T-helper 1 cell (primary cell): ENCODE measurements at places on chromosomes 7 and 10.

DNA sequence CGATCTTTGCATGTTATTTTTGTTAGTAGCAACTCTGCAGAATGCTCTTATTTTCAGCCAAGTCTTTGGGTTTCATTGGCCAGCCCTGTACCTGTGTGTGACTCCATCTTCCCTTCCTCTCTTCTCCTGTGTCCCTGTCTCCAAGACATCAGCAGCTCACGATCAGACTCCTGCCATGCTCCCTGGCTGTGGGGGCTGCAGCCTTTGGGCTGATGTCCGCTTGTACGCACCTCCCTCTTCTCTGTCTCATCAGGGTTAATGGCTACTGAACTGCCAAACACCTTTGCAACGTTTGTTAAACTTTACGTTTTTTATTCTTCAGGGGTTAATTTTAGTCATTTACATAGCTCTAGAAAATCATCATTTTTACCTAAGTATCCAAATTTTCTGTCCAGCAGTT is 103.5 kb upstream of the RET start:
- no peak for DNase-seq

DNA sequence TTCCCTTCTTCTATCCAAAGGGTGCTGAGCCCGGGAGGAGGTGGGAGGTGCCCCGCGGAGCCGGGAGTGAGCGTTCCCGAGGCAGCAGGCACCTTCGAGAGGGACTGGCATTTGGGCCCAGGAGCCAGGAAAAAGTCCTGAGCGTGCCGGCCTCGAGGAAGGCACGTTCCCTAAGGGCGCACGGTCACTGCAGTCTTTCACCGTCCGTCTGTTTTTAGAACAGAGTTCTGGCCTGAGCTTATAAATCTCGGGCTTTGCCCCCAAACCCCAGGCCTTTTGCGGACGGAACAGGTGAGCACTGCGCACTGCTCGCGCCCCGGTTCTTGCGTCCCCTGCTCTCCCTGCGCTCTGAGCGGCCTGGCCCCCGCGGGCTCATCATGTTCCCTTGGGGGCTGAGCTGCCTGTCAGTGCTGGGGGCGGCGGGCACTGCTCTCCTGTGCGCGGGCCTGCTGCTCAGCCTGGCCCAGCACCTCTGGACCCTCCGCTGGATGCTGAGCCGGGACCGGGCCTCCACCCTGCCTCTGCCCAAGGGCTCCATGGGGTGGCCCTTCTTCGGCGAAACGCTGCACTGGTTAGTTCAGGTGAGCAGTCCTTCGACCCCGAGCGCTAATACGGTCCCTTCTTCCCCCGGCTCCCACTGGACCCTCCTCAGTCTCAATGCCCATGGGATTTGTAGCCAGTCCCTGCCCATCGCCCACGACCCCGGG is 442 bp downstream of the CYP26C1 start:
- no peak for DNase-seq

- no peak for DNase-seq
Measured at GRCh38 chr10:4767033-4767814, 58.8 kb upstream of the AKR1E2 start.

DNA sequence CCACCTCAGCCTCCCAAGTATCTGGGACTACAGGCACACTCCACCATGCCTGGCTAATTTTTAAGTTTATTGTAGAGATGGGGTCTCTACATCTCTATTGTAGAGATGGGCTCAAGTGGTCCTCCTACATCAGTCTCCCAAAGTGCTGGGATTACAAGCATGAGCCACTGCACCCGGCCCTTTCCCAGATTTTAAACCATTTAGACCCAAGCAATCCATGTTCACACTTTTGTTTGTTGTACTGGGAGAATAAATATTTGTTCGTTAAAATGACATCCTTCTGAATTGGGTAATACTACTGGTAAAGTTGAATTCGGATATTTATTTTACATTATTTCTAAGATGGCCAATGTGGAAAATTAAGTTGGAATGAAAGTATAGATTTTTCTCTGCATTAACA is 52.7 kb downstream of the MINPP1 start:
- DNase-seq: no peak

DNA sequence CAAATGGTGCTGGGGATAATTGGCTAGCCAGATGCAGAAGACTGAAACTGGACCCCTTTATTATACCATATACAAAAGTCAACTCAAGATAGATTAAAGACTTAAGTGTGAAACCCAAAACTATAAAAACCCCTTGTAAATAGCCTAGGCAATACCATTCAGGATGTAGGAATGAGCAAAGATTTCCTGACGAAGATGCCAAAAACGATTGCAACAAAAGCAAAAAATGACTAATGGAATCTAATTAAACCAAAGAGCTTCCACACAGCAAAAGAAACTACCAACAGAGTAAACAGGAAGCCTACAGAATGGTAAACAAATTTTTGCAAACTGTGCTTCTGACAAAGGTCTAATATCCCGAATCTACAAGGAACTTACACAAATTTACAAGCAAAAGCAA is 30.9 kb upstream of the PLXDC2 start:
- no peak for DNase-seq

DNA sequence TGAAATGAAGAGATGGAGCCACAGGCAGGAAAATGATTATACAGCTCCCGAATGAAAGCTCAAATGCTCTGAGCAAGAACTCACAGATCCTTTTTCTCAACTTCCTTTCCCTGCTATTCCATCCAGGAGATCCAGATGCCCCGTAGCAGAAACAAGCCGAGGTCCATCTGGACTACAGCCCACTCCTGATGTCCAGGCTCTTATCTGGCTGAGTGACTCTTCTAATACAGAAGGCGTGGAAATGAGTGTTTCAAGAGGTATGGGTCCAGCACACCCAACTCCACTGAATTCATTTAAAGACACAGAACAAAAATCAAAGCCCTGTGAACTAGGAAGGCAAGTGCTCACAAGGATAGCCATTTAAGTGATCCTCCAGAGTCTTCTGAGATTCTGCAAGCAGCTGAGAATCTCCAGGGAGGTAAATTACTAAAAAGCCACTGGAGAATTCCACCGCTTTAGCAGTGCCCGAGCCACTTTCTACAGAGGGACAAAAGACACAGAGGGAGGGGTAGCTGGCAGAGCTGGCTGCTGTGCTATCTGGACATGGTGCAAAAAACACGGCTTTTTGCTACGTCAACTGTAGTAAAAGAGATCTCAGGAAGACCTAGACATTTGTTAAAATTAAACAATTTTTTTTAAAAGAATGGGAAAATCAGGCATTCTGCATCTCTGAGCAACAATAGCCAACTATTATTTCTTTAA is 24.5 kb downstream of the FAM171A1 start:
- no peak for DNase-seq

DNA sequence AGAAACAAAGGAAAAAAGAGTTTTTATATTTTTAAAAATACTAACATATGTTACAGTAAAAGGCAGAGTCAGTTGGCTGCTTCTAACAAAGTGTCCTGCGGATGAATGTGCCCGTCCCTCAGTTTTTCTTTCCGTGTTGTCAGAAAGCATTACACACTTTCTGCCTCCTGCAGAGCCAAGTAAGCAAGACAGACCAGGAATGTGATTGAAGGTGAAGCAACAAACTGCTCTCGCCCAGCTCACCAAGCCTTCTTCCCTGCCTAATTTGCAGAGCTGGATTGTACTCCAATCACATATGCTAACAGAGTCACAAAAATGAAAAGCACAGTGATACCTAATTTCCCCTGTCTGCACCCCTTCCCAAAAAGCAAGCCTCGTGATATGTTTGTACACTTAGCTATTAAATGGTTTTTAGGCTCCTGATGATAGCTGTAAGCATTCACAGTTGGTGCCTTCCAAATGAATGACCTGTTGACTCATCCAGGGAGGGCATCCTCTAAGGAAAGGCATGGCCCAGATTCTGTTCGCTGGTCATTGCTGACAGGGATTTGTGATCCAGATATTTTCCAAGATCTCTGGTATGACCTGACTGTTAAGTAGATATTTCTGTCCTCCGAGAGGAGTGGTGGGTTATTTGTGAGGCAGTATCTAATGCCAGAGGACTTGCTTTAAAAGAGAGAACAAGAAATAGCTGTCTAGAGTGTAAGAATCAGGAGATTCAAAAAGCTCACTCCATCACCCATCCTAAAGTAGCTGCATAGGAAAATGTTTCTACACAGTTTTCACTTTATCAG is 187.3 kb upstream of the PLXDC2 start:
- DNase-seq: no peak

DNA sequence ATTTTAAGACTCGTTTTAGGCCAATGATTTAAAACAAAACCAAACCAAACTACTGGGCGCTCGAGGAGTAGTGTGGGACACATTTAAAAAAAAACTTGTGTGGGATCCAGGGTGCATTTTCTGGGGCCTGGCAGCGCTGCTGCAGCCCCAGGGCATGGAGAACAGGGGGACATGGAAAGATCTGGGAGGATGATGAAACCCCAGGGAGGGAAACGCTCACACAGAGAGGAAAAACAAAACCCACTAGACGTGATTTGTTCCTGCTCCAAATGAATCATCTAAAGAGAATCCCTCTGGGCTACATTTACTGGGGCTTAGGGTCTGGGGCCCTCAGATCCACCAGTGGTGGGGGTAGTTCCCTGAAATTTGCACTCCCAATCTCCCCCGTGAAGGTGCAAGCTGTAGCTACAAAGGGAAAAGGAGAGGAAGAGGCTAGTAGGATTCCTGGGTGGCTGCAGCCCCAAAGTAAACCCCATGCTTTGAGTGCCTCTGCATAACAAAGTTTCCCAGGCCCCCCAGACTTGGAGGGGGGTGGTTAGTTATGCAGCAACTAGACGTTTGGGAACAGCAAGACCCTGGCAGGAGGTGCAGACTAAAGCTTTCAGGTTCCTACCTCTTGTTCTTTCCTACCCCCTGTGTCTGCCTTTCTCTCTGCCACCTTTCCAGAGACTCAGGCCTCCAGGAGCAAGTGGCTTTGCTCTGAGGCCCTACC is 14.5 kb upstream of the HOXA13 start:
- DNase-seq: no peak

DNA sequence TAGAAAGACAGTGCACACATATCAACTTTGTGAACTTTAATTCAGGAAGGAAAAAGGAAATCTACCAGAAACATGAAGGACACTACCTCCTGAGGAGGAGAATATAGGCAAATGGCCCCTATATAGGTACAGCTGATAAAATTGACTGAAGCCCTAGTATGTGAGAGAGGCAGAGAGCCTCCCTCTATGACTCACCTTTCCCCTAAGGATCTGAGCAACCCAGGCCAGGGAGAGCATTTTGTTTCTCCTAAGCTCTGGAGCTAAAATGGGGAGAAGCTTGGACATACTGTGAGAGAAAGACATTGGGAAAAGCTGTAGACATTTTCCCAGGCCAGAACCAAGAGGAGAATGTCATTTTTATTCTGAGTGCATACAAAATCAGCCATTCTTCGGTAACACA is 303.5 kb downstream of the AHR start:
- DNase-seq: no peak

DNA sequence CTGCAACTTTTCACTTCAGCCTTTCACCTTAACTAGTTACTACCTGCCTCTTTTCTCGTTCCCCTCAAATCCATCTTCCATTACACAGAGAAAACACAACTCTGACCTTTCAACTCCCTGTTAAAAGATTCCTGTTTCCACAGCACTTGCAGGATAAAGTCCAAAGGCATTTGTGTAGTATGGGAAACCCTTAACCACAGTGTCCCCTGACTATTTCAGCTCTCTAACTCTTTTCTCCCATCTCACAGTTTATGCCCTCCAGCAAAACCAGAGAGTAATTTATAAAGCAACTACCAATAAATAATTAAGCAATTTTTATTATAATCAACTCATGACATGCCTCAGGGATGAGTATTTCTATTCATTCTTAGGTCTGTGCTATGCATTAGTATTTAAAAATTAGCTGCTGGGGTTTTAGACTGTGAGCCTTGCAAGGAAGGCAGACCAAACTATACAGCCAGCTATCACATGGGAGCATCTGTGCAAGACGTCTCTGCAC is 51.0 kb downstream of the COL1A2 start:
- DNase-seq: no peak

- no peak for DNase-seq
Measured at GRCh38 chr7:50352751-50353150, 48.2 kb downstream of the IKZF1 start.

- no peak for DNase-seq
Measured at GRCh38 chr7:112067200-112067599, 139.0 kb downstream of the DOCK4 start.

- no peak for DNase-seq
Measured at GRCh38 chr7:148031811-148032210, 558.8 kb upstream of the C7orf33 start.

- DNase-seq: no peak
Measured at GRCh38 chr10:122387572-122387971, 13.1 kb downstream of the PLEKHA1 start.

DNA sequence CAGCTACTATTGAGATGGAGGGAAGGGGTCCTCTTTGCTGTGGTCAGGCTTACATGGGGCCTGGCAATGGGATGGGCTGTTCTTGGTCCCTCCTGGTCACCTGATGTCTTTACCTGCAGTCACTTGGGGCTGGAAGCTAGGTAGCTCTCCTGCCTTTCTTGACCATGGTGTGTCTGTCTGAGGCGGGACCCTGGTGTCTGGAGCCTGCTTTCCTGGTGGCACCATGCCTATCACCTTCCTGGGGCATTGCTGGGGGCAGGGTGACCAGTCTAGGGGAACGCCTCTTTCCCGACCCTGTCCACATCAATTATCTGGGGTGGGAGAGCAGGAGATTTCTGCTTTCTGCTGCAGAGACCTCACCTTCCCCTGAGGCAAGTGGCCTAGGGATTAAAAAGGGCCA is 55.6 kb downstream of the ARHGAP22 start:
- no peak for DNase-seq

DNA sequence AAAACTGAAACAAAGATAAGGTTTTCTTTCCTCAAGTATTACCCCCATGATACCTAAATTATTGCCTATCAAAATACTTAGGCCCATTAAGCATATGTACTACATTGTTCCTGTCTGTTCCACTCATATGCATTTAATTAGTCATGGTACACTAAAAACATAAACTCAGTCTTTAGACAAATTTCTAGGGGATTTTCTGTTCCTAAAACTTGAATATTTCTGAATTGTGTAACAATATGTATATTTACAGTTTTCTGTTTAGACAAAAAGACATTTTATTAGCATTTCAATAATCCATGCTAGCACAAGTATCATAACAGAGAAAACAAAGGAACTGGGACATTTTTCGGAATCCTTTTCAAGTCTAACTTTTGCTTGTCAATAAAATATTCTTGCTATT is 234.2 kb downstream of the CRPPA start:
- DNase-seq: no peak

- no peak for DNase-seq
Measured at GRCh38 chr7:713488-714230, 12.8 kb upstream of the DNAAF5 start.

GRCh38 chr10:82319074-82319473 is 444.1 kb downstream of the NRG3 start:
- DNase-seq: no peak

DNA sequence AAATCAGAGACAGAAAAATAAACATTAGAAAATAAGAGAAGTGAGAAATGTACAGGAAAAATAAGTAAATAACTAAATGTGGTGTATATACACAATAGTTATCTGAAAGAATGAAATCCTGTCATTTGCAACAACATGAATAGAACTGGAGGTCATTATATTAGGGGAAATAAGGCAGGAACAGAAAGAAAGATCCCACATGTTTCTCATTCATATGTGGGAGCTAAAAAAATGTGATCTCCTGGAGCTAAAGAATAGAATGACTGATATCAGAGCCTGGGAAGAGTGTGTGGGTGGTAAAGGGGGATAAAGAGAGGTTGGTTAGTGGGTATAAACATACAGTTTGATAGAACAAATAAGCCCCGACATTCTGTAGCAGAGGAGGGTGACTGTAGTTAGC is 27.3 kb downstream of the PLXDC2 start:
- no peak for DNase-seq
